ENCODE measurements at places on chromosomes 13 and 19.
A peak's percentile ranks its signal among the peaks of the same experiment; 100 is the strongest.

DNA sequence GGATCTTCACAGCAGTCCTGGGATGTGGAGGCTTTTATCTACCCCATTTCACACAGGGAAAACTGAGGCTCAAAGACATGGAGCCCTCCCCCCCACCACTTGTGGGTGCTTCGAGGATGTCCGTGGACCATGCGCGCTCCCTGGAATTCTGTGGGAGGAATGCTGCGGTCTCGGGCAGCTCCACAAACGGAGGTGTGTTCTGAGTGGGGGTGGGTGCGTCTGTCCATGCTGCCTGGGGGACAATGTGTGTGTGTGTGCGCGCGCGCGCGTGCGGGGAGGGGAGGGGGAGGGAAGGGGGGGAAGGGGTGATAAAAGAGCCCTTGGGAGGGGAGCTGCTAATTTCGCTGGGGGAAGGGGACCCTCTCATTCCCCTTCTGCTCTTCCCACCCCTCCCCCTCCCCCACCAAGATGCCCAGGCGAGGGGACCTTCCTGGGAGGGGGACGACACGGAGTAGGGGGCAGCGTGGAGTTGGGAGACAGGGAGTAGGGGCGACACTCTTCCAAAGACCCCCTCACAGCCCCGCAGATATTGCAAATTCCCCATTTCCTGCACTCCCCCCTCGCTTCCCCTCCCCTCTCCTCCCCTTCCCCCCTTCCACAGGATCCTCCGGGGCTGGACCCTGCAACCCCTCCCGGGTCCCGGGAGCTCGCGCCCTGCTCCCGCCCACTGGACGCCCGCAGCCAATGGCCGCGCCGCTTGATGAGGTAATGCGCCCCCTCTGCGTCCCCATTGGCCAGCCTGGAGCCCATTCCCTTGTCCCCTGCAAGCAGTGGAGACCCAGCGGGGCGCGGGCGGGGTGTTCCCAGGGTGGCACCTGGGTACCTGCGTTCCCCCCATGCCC is 18.9 kb upstream of the ZNRF4 start:
- DNase-seq, result peak; percentile 94

DNA sequence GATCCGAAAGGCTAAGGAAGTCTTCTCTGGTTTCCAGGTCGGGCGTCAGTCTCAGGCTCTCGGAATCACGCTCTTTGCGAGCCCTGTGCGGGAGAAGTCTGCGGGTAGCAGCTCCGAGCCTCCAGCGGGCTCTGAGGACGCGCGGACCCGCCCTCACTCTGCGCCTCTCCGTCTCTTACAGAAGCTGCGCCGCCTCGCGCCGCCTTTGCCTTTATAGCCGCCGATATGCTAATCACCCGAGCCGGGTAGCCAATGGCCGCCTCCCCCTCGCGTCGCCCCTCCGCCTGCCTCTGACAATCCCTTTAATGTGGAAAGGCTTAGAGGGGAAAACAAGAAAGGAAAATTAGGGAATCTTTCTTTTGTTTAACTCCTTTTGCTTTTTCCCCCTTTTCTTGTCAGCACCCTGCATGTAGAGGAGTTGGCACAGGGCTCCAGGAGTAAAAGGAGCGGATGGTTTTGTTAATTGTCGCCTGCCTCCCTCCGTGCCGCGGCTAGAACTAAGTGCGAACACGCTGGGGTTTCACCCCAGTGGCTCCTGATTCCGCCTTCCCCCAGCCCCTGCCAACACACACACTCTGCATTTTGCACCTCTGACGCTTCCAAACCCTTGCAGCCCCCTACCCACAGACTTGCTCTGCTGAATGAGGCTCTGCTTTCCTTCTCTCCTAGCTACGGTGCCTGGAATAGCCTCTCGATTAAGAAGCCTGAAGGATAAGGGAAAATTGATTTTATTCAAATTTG is at the start of gene PCDH8:
Gene PCDH8 (minus strand): TSS at position 186 of the 741 bp plus-strand sequence. CDS start 204 bp downstream, outside the sequence.
- no peak for DNase-seq

- peak; percentile 97 for DNase-seq
Measured at GRCh38 chr13:23618341-23618740, 48.1 kb downstream of the TNFRSF19 start.

DNA sequence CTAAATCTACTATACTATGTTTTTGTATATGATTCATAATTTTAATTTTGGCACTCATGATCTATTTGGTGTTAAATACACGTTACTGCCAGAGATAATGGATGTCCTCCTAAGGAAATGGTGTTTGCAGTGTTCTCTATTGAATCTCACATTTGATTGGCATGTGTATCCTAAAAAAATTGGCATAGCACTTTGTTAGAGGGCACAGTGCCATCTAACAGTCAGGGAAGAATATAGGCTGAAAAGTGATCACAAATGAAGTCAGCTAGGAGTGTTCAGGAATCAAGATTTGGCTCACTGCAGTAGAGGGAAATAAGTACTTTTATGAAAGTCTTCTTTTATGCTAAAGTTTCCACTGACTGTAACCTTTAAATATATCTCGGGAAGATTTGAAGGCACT is 624.6 kb downstream of the GPC6 start:
- no peak for DNase-seq

DNA sequence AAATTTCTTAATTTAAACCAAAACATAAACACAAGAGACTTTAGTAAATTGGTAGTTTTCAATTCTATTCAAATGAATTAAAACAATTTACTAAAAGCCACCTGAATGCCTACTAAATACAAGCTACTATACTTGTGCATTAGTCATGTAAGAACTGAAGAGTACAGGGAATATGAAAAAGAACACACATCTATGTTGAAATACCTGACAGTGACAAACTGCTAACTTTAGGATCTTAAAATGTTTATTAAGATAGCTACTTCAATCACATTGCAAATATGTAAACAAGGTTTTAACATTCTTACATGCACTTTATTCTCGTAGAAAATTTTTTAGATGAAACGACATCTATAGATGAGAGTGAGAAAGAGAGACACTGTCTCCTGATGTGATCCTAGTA is 4.1 kb downstream of the SPRYD7 start:
- DNase-seq, result no peak

- peak; percentile 88 for DNase-seq
Measured at GRCh38 chr19:43934985-43935708, at the start of gene ZNF45. Gene ZNF45 (minus strand): TSS chr19:43935282. CDS start chr19:43922185, 13,097 bp downstream.

DNA sequence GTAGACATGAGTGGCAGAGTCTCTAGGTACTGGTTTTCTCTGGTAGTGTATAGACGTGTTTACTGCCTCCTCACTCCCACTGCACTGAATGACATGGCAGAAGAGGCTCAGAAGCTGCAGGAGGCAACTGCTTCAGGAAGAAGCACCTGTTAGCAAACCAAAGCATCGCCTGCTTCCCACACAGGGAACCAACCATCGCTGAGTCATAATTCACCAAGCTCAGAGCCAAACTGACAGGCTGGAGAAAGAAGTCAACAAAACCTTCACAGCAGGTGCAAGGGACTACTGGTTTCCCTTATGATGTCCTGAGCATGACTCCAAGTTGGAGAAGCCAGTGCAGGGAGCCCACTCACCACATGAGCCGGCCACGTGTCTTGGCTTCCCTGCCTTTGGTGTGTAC is 69.8 kb downstream of the KCTD12 start:
- DNase-seq, result no peak

- DNase-seq, result peak; percentile 28
Measured at GRCh38 chr13:32783067-32783466, 196.8 kb downstream of the PDS5B start.

- DNase-seq, result no peak
Measured at GRCh38 chr13:42864952-42865767, 83.8 kb downstream of the FAM216B start.

DNA sequence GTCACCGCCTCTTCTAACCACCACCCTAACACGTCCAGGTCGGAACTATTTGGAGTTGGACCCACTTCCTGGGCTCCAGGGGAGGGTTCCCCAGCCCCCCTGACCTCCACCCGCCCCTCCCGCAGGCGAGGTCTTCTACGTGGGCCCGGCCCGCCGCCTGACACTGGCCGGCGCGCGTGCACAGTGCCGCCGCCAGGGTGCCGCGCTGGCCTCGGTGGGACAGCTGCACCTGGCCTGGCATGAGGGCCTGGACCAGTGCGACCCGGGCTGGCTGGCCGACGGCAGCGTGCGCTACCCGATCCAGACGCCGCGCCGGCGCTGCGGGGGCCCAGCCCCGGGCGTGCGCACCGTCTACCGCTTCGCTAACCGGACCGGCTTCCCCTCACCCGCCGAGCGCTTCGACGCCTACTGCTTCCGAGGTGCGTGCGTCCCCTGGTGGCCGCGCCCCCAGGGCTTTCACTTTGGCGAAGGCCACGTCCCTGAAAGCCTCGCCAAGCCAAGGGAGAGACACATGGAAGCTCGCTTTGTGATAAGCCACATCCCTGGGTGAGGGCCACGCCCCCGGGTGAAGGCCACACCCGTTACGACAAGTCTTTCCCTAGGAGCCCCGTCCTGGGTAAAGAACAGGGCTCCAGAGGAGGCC is 13.2 kb downstream of the NCAN start:
- DNase-seq, result peak; percentile 49

DNA sequence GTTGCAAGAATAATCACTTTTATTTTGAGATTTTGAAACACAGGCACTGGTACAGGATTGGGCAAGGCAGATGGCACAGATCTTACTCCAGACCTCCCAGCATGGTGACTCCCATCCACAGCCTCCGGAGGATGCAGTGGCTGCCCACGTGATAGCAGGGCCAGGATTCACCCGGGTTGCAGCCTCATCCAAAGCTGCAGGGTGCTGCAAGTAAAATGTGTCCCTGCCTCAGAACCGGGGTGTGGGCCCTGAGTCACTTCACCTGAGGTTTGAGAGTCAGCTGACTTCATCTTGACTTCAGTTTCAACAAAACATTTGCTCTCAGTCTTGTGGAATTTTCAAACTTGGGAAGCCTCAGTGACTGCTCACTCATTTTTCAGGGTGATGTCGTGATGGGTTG is 201.9 kb downstream of the FGF9 start:
- DNase-seq, result no peak

GRCh38 chr13:51311231-51311630 is 28.3 kb upstream of the SERPINE3 start:
- no peak for DNase-seq

GRCh38 chr19:3881272-3882040 is 971 bp downstream of the ATCAY start:
- DNase-seq, result no peak

DNA sequence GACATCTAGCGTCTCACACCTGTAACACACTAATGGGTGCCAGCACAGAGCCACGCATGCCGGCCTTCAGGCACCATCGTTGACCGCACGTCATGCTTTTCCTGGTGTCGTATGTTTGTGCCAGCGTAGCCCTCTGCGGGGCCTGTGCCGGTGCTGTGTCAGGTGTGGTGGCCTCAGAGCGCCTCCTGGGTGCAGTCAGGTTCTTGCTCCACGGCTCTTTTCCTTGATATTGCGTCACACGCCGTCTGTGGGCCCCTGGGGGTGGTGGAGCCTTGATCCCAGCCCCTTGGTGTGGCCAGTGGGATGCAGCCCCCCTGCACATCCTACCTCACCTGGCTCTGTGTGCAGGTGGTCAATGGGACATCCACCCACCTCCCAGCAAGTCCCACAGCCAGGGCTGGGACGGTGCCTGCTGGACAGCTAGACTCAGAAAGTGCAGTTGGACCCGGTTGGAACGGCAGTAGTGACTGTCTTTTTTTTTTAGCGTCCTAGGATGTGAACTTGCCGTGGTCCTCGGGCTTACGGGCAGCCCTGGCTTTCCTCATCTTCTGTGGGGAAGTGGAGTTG is 24.5 kb downstream of the TFDP1 start:
- DNase-seq, result no peak

- no peak for DNase-seq
Measured at GRCh38 chr19:12953799-12954611, 3.0 kb downstream of the GADD45GIP1 start.

DNA sequence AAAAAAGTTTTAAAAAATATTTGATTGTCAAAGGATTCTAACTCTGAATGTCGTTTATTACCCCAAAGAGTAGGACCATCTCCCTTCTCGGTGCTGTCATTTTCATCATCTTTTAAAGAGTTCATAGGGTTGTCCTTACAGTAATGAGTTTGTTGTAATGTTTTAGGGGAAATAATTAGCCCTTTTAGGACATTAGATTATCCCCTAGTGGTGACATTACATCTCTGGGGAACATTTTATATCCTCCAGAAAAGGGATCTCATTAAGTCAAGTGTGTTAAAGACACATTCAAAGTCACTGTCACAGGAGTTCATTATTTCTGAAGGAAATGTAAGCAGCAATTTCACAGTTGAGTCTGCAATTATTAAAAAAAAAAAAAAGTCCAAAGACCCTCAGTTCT is 99.3 kb upstream of the GJB6 start:
- DNase-seq, result no peak

DNA sequence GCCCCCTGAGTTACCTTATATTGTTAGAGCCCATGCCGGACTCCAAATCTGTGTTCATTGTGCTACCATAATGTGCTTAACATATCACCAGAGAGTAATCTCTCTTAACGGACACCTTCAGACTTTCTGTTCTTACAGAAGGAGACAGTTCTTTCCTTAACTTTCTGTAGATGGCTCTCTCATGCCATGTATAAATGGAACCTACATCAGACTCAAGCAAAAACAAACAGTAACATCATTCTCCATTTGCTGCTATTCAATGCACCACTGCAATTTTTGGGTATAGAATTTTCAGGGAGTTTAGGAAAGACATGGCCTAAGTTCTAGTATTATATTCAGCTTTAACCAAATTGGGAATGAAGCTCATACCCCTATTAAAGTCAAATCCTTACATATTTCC is 12.6 kb upstream of the UGGT2 start:
- DNase-seq, result no peak

DNA sequence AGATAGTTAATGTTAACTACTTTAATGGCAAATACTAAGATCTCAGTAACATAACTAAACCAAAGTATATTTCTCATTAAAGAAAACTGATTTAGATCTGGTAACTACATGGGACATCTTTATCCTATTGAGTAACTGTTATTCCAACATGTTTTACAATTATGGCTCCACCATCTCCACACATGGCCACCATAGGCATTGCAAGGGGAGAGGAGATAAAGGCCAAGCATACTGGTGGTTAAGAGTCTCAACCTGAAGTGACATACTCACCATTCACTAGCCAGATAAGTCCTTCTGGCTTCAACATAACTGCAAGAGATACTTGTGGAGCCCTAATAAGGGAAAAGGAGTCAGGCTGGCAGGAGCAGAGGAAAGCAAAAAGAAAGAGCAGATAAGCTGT is 1586.4 kb upstream of the SPRY2 start:
- no peak for DNase-seq

- DNase-seq, result no peak
Measured at GRCh38 chr13:44206434-44206833, 167.2 kb upstream of the SERP2 start.
